ENCODE measurements at places on chromosomes 2 and 18.

- no peak for DNase-seq
These were observed 48.5 kb upstream of the ASPRV1 start for GRCh38 chr2:70009762-70010575.

DNA sequence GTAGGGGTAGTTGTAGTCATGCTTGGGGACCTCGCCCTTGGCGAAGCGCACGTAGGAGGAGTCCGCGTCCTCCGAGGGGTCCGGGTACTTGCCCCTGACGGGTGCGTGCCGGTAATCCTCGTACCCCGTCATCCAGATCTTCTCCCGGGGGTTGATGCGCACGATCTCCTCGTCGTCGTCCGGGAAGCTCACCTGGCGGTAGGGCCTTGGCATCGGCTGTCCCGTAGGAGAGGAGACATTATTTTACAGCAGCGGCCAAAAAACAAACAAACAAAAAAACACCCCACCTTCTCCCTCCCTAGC is 86.3 kb downstream of the ACTR2 start:
- no peak for DNase-seq

DNA sequence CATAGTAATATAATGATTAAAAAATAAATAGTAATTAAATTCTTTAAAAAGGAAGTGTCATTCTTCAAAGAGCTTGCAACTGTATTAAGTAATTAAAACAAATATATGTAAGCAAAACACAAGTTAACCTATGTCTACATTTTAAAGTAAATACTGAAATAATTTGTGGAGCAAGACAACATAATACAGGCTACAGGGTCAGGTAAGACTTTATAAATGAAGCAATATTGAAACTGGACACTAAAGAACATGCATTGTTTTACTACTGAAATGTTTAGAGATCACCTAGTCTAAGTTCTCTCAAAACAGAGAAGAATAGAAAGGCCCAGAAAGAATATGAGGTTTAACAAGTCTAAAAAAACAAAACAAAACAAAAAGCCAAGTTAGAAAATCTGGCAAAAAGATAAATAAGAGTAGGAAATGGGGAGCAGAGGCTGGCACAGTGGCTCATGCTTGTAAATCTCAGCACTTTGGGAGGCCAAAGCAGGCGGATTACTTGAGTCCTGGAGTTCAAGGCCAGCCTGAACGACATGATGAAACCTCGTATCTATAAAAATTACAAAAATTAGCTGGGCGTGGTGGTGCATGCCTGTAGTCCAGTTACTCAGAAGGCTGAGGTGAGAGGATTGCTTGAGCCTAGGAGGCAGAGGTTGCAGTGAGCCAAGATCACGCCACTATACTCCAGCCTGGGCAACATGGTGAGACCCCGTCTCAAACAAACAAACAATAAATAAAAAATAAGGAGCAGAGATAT is 34.4 kb downstream of the VPS54 start:
- DNase-seq = no peak

DNA sequence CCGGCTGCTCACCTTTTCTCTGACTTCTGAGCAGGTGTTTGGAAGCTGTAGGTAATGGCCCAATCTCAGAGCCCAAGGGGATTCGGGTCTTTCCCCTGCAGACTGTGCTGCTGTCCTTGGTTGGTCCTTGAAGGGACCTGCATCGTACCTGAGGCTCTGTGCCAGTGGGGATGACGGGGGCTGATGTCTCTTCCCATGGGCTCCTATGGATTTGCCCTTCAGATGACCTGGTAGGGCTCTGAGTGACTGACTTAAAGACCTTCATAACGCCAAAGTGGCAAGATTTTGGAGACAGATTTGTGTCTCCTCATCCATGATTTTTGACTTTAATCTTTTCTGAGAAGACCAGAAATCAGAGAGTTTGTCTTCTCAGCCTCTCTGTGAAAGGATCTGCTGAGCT is 166.1 kb downstream of the FAM210A start:
- no peak for DNase-seq

- no peak for DNase-seq
These were observed 19.7 kb upstream of the SANBR start for GRCh38 chr2:61045999-61046398.

GRCh38 chr2:208006833-208007232 is 18.5 kb downstream of the PLEKHM3 start:
- DNase-seq = no peak

DNA sequence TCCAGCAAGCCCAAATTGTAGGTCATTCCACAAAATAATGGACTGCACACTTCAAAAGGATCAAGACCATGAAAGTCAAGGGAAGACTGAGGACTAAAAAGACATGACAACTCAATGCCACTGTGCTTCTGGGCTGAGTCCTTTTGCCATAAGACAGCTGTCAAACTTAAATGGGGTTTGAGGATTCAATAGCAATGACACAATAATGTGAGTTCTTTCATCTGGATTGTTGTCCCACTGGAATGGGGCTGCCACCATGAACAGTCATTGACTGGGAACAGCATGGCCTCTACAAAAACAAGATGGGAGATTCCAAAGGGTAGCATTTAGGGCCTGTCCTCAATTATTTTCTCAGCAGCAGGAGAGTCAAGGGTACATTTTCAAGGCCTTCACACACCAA is 118.5 kb downstream of the EN1 start:
- no peak for DNase-seq

All from NCI-H446 treated with DMSO at 0.1 percent for 48 hours (cell line).